WERI-Rb-1 (cell line): ENCODE measurements at places on chromosomes 4 and X.
A peak's percentile ranks its signal among the peaks of the same experiment; 100 is the strongest.

GRCh38 chr4:165879641-165880040 is 6.6 kb downstream of the TLL1 start:
- DNase-seq: peak; percentile 94

DNA sequence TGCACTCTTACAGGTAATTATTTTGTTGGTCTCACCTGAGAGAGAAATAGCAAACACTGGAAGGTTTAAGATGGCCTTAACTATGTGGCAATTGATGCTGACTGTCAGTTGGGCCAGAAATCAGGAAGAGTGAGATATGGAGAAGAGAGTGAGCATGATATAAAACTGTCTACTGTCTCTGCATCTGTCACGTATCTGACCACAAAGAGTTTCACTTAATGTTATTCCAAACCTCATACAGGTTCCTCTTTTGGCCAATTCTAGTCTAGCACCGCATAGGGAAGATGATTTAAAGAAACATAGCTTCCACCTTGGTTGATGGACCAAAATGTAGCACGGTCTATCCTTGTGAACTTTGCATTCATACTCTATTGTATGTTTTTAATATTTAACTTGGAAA is 381.0 kb upstream of the BOD1L1 start:
- DNase-seq: no peak

DNA sequence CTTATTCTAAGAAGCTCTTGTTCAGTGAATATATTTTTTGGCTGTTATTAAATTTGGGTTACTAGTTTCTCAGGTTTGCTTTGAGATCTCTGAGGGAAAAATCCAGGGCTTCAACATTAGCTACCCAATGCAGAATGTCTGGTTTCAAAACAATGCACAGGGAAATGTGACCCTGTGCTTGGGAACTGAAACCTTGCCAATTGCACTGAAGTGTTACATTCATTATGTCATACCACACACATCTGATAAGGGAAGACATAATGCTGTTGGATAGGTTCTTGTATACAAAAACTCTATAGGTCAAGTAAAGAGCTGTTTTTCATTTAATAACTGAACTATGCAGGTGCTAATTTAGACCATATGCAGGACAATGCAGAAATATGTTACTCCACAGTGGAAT is 345.3 kb upstream of the BMP3 start:
- DNase-seq: no peak

DNA sequence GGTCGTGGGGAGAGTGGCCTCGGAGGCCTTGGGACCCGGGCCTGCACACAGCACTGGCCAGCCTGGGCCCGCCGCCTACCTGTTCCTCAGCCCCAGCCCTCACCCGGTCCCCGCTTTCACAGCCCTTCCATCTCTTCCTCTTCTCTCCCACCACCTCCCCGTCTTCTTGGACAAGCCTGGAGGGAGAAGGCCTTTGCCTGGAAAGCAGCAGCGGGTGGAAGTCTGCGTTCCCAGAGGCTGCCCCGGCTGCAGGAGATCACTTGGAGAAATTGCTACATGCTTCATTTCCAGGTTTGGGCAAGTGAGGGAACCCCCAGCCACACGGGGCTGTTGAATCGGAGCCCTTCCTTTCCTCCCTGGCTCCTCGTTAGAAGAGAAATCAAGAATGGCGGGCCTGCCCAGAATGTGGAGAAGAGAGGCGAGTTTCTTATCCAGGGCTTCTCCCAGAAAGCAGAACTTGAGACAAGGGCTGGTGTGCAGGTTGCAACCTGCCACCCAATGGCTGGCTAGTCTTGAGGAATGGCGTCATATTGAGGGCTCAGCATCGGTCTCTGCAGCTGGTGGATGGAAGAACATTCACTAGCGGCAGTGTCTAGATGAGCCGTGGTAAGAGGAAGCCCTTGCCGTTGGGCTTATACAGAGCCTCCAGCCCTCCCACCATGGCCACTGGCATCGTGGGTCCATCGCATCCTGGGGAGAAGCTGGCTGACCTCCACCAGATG is 1.2 kb upstream of the PDZD4 start:
- no peak for DNase-seq

DNA sequence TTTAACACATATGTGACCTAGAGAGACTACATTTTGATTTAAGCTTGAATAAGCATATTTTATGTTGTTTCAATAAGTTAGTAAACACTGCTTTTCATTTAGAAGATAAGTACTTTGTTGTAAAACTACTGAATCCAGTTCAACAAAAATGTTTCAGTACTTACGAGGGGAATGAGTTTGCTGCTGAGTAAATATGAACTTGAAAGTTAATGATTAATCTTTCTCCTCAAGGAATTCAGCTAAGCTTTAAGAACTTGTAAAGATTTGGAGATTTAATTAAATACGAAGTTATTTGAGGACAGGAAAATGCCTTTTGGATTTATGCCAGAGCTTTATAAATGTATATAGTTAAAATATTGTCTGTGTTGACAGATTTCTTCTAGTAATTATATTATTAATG is 933.0 kb upstream of the LCORL start:
- DNase-seq: no peak

DNA sequence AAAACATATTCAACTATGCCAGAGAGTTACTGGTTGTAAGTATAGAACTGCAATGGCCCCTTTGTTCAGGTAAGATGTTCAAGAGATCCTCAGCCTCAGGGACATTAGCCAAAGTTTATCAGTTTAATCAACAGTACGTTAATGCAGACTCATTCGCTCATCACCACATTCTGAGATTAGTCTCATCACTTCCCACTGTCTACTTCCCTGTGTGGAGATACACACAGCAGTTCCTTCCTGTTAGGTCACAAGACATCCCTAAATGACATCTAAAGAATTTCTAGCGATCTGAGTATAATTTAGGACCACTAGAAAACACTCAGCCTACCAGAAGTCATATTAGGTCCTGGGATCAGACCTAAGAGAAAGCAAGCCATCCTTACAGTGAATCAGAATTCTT is 10.4 kb downstream of the SLC10A7 start:
- DNase-seq: no peak

- no peak for DNase-seq
These were observed 30.3 kb downstream of the AMMECR1 start for GRCh38 chrX:110287605-110288004.

DNA sequence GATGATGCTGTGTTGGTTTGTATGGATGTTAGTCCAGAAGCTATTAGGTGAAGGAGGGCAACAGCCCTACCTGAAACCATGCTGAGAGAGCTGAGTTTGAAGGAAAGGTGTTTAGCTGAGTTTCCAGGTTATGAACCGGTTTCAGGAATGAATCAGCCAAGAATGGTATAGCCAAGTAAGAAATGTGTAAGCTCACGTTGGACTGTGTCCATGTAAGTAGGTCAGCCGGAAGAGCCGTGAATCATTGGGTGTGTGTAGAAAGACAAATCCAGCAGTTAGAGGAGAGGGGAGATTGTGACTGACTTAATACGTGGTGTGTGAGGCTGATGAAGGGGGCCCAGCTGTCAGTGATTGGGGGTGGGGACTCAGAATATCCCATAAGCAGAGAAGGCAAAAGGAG is 77.2 kb upstream of the SPIN4 start:
- no peak for DNase-seq

GRCh38 chr4:38138363-38138762 is 178.2 kb downstream of the PTTG2 start:
- no peak for DNase-seq

DNA sequence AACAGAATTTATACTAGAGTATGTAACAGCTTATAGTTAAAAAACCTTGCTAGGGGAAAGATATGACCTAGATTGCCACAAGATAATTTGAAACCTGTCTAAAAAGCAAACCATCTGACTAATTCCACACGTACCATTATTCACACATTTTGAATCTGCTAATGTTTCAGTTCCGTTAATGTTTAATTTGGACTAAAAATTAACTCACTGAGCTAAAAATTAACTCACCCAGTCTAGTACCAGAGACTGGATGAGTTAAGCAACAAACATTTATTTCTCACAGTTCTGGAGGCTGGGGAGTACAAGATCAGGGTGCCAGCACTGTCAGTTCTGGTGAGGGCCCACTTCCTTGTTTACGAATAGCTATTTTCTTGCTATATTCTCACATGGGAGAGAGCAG is 231.5 kb upstream of the DIAPH2 start:
- DNase-seq: no peak

DNA sequence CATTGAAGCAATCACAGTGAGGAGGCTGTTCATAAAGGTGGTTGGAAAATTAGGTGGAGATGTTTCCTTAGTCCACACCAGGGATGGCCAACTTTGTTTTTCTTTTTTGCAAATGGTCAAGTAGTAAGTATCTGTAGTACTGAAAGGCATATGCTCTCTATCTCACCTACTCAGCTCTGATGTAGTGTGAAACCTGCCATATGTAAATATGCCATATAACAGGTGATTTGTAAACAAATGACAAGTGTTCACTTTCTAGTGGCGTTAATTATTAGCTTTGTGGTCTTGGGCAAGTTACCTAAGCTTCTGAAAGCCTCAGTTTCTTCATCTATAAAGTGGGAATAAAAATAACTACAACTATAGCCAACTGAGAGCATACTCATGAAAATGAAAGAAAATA is 421.4 kb upstream of the LCORL start:
- no peak for DNase-seq

DNA sequence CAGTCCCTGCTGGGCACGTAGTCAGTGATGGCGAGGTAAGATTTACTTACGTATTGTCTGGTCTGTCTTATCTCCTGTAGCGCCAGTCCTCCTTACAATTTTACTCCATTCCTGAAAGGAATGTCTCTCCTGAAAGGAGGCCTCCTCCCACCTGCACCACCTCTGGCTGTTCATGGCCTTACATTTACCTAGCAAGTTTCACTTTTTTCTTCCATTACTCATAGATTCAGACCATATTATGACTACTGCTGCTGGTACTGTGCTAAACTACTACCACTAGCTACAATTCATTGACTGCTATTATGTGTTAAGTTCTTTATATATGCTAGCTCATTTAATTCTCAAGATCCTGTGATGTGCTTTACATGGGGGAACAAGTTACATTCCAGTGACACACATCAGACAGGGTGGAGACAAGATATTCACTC is 189.9 kb downstream of the BMPR1B start:
- DNase-seq: no peak

DNA sequence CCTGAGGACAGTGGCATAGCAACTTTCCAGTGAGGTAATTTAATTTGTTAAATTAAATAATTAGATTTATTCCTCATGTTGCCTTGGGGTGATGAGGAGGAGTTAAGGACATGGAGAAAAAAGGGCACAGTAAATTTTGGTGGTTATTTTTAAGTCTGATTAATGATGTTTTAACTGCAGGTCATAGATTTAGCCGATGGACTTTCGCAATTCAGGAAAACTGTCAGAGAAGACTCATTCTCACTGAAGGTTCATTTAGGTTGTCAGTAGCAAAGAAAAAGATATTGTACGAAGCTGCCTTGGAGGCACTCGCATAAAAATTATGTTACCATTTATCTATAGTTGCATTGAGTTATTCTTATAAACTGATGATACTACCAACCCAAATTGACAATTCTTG is 164.2 kb upstream of the PITX2 start:
- no peak for DNase-seq

- no peak for DNase-seq
These were observed 7.4 kb downstream of the ZRSR2 start for GRCh38 chrX:15797707-15798106.

- DNase-seq: no peak
These were observed 23.5 kb downstream of the NLGN3 start for GRCh38 chrX:71168134-71168533.

- peak; percentile 35 for DNase-seq
These were observed 24.4 kb downstream of the TXK start for GRCh38 chr4:48109413-48110263.

DNA sequence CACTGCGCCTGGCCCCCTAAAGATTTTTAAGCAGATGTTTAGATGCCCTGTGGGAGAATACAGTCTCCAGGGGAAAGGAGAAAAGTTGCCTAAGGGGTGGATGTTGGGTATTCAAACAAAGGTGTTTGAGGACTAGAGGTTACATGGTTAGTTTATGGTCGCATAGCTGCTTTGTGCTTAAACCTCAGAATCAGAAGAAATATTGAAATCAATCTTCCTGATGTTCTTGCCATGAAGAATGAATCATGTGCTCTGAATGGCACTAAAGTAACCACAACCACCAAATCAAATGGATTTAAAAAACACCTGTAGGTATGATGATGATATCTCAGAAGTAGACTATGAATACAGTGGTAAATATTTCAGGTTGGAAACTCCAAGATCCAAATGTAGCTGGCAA is 42.7 kb upstream of the TEX13A start:
- DNase-seq: no peak

DNA sequence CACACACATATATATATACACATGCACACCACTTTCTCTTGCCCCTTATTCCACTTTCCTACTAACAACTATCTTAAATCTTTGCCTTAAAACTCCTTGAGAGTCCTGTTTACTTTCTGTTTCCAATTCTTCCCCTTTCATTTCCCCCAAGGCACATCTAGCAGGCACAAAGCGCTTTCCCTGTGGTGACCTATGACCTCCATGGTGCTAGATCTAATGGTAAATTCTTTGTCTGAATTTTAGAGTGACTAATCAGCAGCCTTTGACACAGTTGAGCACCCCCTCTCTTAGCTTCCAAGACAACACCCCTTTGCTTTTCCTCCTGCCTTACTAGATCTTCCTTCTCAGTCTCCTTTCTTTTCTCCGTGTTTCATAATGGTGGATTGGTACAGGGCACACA is 236.4 kb upstream of the TTC29 start:
- DNase-seq: no peak

DNA sequence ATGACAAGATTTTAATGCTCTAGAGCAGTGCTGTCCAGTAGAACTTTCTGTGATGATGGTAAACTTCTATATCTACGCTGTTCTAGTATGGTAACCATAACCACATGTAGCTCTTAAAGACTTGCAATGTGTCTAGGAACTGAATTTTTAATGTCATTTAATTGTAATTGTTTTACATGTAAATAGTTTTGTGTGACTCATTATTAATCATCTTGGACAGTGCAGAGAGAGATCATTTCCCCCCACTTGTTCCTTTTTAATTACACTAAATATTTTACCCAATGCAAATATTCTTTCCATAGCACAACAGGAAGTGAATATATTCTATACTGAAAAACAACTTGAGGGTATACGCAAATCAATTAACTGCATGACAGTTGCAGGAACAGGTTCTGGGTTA is 5.8 kb downstream of the ATG4A start:
- no peak for DNase-seq

DNA sequence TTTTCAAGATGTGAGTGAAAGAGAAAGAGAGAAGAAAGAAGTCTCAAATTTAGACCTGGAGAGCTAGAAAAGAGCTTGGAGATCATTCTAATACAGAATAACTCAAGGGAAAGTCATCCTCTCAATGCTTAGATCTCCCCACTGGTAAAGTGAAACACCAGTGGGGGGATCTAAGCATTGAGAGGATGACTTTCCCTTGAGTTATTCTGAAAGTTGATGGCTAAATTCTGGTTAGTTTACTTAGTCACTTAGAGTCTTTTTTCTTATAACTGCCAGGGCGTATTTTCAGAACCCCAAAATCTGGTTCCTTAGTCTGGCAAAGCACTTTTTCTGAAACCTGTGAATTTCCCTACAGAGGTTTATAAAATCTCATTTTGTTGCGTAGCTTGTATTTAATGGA is 198.6 kb downstream of the ARHGAP24 start:
- no peak for DNase-seq

- DNase-seq: no peak
These were observed 56.5 kb downstream of the FBXL5 start for GRCh38 chr4:15598644-15599043.

- no peak for DNase-seq
These were observed 140.5 kb downstream of the CHRNA9 start for GRCh38 chr4:40475609-40476008.

- DNase-seq: no peak
These were observed 145.7 kb upstream of the TBC1D9 start for GRCh38 chr4:140901736-140902336.

GRCh38 chrX:27915617-27916016 is 65.6 kb downstream of the DCAF8L1 start:
- no peak for DNase-seq

- no peak for DNase-seq
These were observed 76.9 kb downstream of the COL4A6 start for GRCh38 chrX:108361316-108361715.
